ENCODE measurements at places on chromosomes 12 and 14. TPM values are rescaled to one million over a fixed set of nuclear protein-coding genes. Genes with fewer than 3 reads are reported as not detected.

DNA sequence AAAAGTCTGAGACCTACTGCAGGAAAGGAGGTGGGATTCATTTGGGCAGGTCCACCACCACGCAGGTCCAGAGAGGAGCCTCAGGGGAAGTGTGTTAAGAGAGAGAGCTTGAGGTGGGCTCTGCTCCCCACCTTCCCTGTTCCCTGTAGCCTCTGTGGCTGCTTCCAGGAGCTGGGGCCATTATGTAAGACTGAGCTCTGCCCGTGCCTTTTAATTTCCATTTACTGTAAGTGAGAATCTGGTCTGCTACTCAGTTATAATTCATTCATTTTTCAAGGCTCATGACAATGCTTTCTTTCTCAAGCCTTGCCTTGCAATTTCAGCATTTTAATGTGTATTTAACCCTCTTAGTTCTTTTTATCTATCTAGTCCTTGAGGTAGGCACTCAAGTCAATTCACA, 8.3 kb downstream of the SLC4A8 start:
- DNase-seq = no peak

DNA sequence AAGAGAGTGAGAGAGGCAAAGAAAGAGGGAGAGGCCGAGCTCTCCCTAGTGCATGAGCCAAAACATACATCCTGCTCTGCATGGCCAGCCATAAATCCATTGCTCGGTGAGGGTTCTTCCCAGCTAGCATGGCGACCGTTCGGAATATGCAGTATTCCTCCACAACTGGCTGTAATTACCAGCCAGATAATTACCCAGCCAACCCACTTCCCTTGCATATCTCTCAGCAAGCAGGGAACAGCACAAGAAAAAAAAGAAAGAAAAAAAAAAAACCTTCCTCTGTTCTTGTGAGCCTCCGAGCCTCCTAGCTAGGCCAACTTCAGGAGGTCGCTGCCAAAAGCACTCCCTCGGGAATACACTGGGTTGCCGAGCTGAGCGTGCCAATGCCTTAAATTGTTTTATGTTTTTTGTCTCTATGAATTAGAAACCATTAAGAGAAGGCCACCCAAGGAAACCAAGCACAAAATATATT, 567.9 kb downstream of the MED13L start:
- DNase-seq = no peak

- DNase-seq = peak; percentile 91
Measured at GRCh38 chr12:11839091-11839641, 189.7 kb downstream of the ETV6 start.

The CLEC9A gene
- 0.59 TPM for polyA plus RNA-seq

The ANKRD33 gene
- polyA plus RNA-seq = not detected
